ENCODE measurements at places on chromosomes 12 and 14.

DNA sequence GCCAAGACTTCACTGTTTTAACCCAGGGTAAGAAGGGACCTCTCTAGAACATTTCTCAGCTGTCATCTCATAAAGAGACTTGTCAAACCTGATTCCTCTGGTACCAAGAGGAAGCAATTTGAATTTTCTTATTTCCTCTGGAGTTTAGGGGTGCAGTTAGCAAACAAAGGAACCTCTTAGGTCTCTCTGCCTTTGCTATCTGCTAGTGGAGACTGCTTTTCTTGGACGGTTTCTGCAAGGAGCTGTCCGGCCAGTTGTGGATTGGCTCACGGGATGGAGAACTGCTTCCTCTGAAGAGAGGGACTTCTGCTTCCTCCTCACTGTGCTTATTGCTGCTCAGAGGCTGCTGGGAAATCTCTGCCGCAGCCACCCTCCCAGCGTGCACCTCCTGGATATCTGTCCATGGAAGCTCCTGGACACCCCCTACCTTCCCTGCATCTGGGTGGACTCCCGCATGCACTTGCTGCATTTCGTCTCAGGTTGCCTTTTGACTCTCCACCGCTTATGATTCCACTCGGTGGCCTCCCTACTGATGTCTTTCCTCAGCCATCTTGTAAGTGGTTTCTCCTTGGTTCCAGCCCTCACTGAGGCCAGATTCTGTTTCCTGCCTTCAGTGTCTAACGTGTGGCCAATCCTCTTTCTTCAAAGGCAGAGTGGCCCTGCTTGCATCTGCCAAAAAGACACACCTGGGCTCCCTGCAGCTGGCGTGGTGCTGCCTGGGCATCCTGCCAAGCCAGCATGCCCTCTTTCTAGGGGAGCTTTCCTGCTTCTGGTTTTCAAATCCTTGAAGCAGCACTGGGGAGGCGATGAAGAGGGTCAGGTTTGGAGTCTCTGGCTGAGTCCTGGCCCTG lies 187.3 kb downstream of the CHST11 start:
- no peak for DNase-seq

DNA sequence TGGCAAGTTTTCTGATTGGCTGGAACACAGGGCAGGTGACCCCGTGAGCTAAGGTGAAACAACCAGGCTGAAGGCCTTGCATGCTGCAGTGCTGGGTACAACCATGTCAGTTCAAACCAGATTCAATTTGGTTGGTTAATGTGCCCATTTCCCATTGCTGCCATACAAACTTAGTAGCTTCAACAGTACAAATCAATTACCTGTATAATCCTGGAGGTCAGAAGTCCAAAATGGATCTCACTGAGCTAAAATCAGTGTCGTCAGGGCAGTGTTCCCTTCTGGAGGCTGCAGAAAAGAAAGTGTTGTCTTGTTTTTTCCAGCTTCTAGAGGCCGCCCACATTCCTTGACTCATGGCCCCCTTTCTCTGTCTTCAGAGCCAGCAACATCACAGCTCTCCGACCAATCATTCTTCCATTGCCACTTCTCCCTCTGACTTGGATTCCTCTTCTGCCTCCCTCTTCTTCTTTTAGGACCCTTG lies 221.7 kb downstream of the ZFP36L1 start:
- DNase-seq = no peak

GRCh38 chr12:57892232-57892972 lies 45.9 kb upstream of the CTDSP2 start:
- no peak for DNase-seq

DNA sequence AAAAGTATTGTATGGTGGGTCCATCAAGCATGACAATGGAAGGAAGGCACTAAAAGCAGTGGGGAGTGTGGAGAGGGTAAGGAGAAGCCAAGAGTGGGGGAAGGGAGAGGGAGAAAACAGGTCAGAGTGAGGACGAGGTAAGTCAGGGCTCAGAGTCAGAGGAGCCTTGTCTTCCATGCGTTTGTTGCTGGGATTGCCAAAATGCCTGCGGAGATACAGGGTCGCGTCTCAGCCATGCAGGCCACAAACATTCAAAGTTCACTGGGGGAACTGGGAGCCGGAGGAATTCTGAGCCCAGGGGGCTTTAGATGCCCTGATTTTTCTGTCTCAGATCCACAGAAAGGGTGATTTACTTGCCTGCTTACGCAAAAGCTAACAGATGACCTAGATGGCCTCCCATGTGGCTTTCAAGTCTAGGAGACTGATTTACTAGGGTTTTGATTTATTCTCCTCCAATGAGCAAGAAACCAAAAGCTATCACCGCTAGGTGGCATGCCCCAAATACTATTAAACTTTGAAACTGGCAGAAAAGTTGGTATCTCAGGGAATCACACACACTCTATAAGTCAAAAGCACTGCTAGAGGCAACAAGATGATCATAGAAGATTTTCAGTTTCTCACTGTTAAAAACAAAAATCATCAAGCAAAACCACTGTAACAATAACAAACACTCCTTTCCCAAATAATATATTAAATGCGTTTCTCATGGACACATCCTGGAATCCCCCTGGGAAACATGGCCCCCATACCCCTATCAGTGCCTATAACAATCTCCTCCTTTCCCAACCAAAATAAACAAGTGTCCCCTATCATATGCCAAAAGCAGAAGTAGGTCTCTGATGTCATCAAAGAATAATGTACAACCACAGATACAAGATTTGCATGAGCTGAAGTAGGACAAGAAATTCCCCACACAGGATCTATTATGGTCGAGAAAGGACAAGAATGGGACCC lies 26.6 kb upstream of the MDM1 start:
- DNase-seq = peak; percentile 65

GRCh38 chr12:54631551-54631950 lies 3.1 kb downstream of the LACRT start:
- no peak for DNase-seq

DNA sequence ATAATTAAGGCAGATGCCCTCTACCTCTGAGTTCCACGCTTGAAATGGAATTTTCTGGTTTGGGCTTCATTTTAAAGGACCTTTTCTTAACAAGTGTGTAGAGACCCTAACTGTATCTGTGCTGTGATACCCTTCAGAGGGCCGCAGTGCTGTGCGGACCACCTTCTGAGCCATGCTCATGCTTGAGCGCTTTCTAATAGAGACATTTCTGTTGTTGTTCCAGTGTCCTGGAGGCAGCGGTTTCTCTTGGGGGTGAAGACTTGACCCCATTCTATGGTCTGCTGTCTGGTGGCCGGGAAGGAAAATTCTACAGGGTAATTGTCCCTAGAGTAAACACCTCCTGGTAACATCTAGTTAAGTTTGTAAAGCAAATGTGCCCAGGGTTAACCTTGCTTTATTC lies 46.7 kb upstream of the BCL7A start:
- DNase-seq = no peak

DNA sequence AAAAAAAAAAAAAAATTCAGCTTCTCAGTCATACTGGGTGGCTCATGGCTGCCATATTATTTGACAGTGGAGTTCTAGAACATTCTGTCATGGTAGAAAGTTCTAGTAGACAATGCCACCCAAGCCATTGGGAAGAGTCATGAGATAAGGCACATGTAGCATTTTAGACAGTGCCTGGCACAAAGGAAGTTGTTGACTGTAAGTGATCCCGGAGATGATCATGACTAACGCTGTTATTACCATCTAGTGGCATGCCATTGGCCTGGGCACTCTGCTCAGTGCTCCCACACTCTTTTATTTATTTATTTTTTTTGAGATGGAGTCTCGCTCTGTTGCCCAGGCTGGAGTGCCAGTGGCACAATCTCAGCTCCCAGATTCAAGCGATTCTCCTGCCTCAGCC lies 80.4 kb downstream of the FOXN4 start:
- DNase-seq = no peak

DNA sequence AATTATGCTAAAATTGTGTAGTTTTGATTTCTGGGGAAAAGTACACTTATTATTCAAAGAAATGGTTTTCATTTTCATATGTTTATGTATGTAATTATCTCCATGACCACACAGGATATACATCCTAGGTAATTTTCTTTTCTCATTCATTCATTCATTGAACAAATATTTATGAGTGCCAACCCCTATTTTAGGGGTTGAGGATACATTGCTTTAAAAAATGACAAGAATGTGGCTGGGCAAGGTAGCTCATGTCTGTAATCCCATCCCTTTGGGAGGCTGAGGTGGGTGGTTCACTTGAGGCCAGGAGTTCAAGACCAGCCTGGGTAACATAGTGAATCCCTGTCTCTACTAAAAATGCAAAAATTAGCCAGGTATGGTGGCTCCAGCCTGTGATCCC lies 40.9 kb downstream of the SGPP1 start:
- DNase-seq = no peak

DNA sequence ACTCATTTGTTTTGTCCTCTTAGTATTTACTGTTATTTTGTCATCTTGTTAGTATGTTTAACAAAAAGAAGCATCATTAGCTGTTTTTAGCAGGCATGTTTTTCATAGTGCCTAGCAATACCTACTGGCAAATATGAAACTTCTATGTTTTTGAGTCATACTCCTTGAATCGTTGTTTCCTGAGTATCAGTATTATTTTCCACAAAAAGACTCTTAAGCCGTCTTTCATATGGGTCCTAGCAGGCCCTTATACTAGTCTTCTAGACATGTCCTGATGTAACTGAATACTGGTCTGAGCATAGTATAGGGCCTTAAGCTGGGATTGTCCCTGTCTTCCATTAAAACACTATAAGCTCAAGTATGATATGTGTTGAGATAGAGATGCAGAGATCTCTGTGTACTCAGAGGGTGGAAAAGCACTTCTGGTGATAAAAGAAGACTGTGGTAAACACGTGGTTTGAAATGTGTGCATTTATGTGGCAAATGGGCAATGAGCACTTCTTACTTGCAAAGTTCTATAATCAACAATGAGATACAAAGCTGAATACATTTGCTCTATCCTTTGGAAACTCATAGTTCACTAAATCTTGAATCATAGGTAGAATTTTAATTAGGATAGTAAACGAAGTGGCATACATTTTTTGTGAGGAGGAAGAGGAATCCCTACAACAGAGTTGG lies 348.8 kb downstream of the PDZRN4 start:
- DNase-seq = no peak

DNA sequence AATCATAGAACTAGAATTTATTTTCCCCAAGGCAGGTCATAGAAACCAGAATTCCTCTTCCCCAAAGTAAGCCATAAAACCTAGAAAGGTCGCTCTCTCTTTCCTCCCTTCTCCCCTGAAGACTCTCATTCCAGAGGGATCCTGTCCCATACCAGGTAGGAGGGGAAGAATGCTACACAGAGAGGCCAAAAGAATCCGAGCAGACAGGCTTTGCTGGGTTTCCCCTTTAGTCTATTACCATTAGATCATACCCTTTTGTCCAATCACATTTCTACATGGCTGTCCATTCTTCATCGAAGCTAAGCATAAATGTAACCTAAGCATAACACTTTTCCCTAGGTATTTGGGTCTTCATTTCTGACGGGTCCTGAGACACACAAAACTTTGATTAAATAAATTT lies 204.5 kb downstream of the SPTSSA start:
- no peak for DNase-seq

GRCh38 chr12:80064269-80064668 lies 35.1 kb upstream of the OTOGL start:
- DNase-seq = no peak

GRCh38 chr12:21552635-21553328 lies 26.7 kb downstream of the SPX start:
- no peak for DNase-seq

GRCh38 chr14:68780358-68781160 lies 12.3 kb downstream of the ZFP36L1 start:
- DNase-seq = no peak

- no peak for DNase-seq
Measured at GRCh38 chr14:33357225-33358010, 418.7 kb downstream of the NPAS3 start.

DNA sequence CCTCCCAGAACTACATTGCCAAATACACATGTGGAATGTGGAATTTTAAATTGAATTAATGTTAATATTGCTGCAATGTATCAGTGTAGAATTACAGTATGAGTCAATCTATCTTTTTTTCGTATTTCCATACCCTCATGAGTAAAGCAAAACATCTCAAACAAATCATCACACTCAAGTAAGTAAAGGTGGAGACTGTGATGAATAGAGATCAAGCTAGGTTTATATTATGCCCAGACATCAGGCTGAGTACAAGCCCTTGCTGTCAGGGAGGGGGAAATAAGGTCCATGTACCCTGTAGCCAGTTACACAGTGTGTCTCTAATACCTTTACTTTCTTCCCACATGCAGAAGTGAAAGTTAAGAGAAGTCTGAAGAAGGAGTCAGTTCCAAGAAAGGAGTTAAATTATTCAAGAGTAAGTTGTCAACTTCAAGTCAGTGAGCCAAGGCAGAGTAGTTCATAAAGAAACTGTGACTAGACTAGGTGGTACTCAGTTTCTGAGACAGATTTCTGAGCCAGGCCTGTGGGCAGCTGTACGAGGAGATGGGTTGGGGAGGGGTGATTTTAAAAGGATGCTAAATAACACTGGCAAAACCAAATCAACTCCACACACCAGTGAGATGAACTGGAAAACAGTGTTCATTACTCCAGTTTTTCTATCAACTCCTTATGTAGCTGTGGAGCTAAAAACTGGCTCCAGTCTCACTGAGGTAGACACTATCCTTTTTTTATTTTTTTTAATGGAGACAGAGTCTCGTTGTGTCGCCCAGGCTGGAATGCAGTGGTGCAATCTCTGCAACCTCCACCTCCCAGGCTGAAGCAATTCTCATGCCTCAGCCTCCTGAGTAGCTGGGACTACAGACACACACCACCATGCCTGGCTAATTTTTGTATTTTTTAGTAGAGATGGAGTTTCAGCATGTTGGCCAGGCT lies 23.8 kb upstream of the STK38L start:
- DNase-seq = no peak

DNA sequence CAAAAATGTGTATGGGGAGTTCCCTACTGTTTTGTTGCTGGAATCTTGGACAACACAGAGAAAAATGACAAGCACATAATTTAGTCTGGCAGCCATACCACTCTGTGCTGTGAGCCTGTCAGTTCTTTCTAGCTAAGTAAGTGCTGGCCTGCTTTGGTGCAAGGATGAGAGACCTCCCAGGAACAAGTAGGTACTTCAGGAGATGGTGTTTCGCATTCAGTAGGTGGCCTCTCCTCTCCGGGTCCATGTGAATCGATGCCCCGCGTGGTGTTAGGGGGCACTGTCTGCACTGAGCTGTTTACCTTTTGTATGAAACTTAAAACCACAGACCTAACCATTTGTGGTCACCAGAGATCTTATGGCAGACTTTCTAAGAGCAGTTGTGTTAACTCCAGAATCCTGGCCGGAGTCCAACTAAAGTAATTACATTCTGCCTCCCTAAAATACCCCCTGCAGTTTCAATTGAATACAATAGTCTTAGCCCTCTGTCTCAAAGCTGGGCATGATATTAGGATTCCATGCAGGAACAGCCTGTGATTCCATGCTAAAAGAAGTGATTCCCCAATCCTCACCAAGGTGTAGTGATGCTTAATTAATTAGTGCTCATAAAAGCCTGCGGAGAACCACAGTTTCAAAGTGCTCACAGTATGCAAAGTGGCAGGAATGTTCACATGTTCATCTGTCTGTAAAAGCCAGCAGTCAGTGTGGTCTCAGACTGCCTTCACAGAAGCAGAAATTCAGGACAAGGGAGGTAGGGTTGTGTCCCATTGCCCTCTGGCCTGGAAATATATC lies 64.2 kb downstream of the LLPH start:
- no peak for DNase-seq

GRCh38 chr14:91396959-91397815 lies 20.4 kb downstream of the CCDC88C start:
- no peak for DNase-seq

- DNase-seq = no peak
Measured at GRCh38 chr14:83568141-83568540, 1961.8 kb upstream of the FLRT2 start.
